Neural crest cell (in vitro differentiated cells): ENCODE measurements at places on chromosomes 7 and 10. TPM values are rescaled to one million over a fixed set of nuclear protein-coding genes. Genes with fewer than 3 reads are reported as not detected.

DNA sequence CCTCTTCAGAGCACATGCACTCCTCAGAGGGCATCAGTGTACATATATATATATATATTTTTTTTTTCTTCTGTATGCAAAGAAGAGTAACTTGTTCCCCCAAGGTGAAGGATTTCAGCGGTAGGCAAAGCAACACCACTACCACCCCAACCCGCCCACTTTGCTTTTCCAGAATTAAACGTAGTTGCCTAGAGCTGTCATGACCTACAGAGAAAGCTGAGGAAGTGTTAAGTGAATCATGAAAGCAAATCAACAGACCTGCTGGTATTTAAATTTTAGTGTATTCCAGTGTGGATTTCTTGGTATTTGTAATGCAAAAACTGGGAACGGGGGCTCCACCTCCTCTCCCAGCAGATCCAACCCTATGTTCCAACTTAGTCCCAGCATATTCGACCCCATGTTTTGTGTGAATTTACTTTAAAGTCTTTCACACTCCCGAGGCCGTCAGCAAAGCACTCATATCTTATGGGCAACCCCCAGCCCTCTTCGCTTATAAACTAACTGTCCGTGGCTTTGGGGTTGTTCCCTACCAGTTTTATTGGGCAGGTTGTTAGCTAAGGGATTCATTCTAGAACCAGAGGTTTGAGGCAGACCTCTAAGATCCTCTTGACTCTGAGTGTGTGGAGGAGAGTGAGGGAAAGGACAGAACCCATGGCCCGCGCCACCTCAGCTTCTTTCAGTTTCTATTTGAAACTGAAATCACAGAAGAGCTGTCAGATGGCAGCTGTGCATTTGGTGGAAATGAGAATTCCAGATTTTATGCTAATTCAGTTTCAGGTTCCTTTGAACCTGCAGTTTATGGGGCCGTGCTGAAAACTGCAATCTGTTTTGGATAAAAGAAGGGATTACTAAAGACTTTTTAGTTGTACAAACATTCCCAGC lies 450.2 kb upstream of the GALNT17 start:
- no peaks in the 10 kb centered on the region for H3K4me1 ChIP-seq
- H3K4me3 ChIP-seq, result no peak overlapping the region

PGAM2 gene
- 1.8 and 2.4 TPM in 2 replicates for total RNA-seq

DNA sequence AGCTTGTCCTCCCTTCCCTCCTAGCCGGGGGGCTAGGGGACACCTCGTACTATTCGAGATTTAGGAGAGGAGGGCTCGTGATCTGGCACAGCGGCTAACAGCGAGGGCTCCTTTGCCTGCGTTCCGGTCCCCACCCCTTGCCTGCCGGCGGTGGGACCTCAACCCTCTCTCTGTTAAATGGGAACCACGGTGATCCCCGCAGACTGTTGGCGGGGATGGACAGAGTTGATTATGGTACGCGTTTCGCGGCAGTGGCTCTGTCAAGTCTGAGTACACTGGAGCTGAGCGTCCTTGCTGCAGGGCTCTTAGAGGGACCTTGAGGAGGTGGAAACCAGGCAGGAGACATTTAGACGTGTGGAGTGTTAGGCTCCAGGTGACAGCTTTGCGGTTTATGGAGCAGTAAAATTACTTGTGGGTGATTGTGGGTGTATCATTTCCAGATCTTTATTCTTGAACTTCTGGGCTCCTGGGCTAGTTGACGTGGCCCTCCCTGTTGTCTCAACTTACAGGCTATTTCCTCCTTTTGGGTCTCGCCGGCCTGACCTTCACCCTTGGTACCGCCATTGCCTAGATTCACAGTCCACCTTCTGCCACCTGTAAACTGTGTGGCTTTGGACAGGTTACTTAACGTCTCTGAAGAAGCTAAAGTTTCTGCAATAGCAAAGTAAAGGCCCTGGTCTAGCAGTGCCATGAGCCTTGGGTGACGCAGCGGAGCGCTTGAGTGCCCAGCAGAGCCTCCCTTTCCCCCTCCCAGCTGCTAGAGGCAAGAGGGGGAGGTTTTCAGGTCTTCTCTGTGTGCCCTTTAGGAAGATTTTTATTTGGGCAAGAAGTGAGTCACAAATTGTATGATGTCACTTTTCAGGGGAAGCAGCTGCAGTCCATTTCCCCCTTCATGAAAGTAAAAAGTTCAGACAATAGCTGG lies 739 bp downstream of the CASP7 start:
- H3K4me1 ChIP-seq, result peaks cover 30% of the 10 kb centered on the region
- H3K36me3 ChIP-seq, result peaks cover 21% of the 10 kb centered on the region
- no peak for DNase-seq

CPA2 gene
- total RNA-seq, result 0.55 and 1.2 TPM in 2 replicates

DNA sequence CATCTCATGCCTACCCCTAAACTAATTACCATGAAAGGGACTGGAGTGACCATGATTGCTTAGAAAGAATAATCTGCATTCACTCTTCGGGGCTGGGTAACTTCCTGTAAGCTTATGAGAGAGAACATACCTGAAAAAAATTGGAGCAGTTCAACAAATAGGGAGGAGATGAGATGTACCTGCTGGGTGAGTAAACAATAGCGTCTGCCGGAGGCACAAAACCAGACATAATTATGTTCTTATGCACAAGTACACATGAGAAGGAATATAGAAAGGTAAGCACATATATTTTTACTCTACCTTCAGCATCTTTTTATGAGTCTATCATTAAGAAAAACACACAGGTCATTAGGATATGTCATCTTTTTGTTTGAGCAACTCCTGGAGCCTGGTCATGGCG lies 224.6 kb upstream of the FERD3L start:
- H3K27me3 ChIP-seq, result no peaks in the 10 kb centered on the region
- no peak overlapping the region for H3K27ac ChIP-seq
- H3K4me3 ChIP-seq, result no peak overlapping the region
- H3K36me3 ChIP-seq, result no peaks in the 10 kb centered on the region
- DNase-seq, result no peak

- H3K4me1 ChIP-seq, result peaks cover 8% of the 10 kb centered on the region
- H3K27me3 ChIP-seq, result no peaks in the 10 kb centered on the region
- DNase-seq, result no peak
- H3K27ac ChIP-seq, result no peak overlapping the region
- H3K4me3 ChIP-seq, result no peak overlapping the region
Measured at GRCh38 chr10:24551161-24551560, 172.5 kb downstream of the ARHGAP21 start.

DNA sequence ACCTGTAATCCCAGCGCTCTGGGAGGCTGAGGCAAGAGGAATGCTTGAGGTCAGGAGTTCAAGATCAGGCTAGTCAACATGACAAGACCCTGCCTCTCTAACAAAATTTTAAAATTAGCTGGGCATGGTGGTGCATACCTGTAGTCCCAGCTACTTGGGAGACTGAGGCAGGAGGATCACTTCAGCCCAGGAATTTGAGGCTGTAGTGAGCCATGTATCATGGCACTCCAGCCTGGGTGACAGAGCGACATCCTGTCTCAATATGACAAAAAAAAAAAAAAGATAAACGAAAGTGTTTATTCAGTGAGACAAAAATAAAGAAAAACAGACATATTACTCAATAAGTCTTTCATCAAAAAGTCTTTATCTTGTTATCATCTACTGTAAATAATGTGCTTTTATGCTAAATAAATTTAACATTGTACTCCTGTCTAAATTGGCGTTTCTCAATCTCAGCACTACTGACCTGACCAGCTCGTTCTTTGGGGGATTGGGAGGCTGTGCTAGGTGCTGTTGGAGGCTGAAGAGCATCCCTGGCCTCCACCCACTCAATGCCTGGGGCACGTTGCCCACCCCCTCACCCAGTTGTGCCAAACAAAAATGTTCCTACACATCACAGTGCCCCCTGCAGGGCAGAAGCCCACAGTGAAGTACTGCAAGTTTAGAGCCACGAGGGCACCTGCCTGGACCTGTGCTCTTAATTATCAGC lies 57.7 kb downstream of the NCAPG2 start:
- no peak overlapping the region for H3K4me3 ChIP-seq
- no peak overlapping the region for H3K27ac ChIP-seq
- H3K4me1 ChIP-seq, result no peaks in the 10 kb centered on the region
- DNase-seq, result peak; percentile 16
- peaks cover 36% of the 10 kb centered on the region for H3K36me3 ChIP-seq

- no peak overlapping the region for H3K27ac ChIP-seq
- no peaks in the 10 kb centered on the region for H3K27me3 ChIP-seq
- DNase-seq, result no peak
- H3K36me3 ChIP-seq, result no peaks in the 10 kb centered on the region
- H3K4me1 ChIP-seq, result peaks cover 5% of the 10 kb centered on the region
- H3K4me3 ChIP-seq, result no peak overlapping the region
Measured at GRCh38 chr10:63703113-63703670, 182.0 kb downstream of the REEP3 start.

- H3K27ac ChIP-seq, result peak overlapping the region; percentile 73
- no peak for DNase-seq
- H3K36me3 ChIP-seq, result peaks cover 7% of the 10 kb centered on the region
- no peaks in the 10 kb centered on the region for H3K27me3 ChIP-seq
- H3K4me3 ChIP-seq, result no peak overlapping the region
Measured at GRCh38 chr7:11533229-11533820, 298.7 kb downstream of the THSD7A start.

- no peaks in the 10 kb centered on the region for H3K36me3 ChIP-seq
- DNase-seq, result no peak
- no peak overlapping the region for H3K4me3 ChIP-seq
Measured at GRCh38 chr10:129440722-129441316, 26.2 kb upstream of the MGMT start.

GRCh38 chr7:150949971-150950491 lies 28.1 kb downstream of the KCNH2 start:
- no peaks in the 10 kb centered on the region for H3K36me3 ChIP-seq
- H3K4me1 ChIP-seq, result peaks cover 27% of the 10 kb centered on the region
- no peak for DNase-seq
- H3K27me3 ChIP-seq, result no peaks in the 10 kb centered on the region
- no peak overlapping the region for H3K27ac ChIP-seq

EIF5AL1 gene
- 0.18 and 0.21 TPM in 2 replicates for total RNA-seq

C7orf57 gene
- not detected in 2 replicates for total RNA-seq

TACC2 gene
- 48.2 and 52.6 TPM in 2 replicates for total RNA-seq

- peaks cover 8% of the 10 kb centered on the region for H3K4me1 ChIP-seq
- no peak overlapping the region for H3K4me3 ChIP-seq
- H3K36me3 ChIP-seq, result peaks cover 7% of the 10 kb centered on the region
- no peak overlapping the region for H3K27ac ChIP-seq
Measured at GRCh38 chr10:125233726-125234125, 73.4 kb upstream of the CTBP2 start.

DNA sequence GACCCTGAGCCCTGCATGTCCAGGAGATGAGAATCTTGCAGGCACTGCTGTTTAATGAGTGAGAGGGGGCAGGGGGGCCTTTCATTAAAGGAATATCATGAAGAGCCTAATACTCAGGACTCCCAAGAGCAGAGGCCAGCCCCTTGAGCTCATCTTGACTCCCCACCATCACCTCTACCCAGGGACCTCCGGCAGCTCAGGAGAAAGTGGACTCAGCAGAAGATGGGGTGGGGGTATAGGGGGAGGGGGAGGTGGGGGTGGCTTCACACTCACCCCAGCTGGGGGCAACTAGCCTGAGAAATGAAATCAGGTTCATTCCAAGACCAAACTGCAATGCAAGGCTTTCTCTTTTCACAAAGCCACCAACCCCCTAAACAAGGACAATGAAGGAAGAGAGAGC lies 575.6 kb upstream of the MKI67 start:
- no peak overlapping the region for H3K4me3 ChIP-seq
- DNase-seq, result no peak
- H3K36me3 ChIP-seq, result no peaks in the 10 kb centered on the region
- no peaks in the 10 kb centered on the region for H3K4me1 ChIP-seq

SLC13A4 gene
- total RNA-seq, result 0.27 and 0.68 TPM in 2 replicates

- H3K27ac ChIP-seq, result no peak overlapping the region
- DNase-seq, result no peak
- H3K4me3 ChIP-seq, result no peak overlapping the region
- H3K27me3 ChIP-seq, result no peaks in the 10 kb centered on the region
Measured at GRCh38 chr10:52653263-52653909, 119.2 kb downstream of the MBL2 start.

RAB19 gene
- not detected in 2 replicates for total RNA-seq

PRXL2A gene
- 156 and 161 TPM in 2 replicates for total RNA-seq

- no peaks in the 10 kb centered on the region for H3K27me3 ChIP-seq
- H3K36me3 ChIP-seq, result peaks cover 8% of the 10 kb centered on the region
- no peak overlapping the region for H3K4me3 ChIP-seq
- H3K4me1 ChIP-seq, result peaks cover 16% of the 10 kb centered on the region
- DNase-seq, result no peak
- H3K27ac ChIP-seq, result no peak overlapping the region
Measured at GRCh38 chr7:8161364-8161828, 100.6 kb downstream of the ICA1 start.

- H3K27me3 ChIP-seq, result no peaks in the 10 kb centered on the region
- H3K4me3 ChIP-seq, result no peak overlapping the region
- no peak for DNase-seq
- peaks cover 20% of the 10 kb centered on the region for H3K4me1 ChIP-seq
- H3K36me3 ChIP-seq, result no peaks in the 10 kb centered on the region
Measured at GRCh38 chr7:77246026-77246640, 46.5 kb upstream of the FGL2 start.

PNLIPRP2 gene
- not detected in 2 replicates for total RNA-seq

DNA sequence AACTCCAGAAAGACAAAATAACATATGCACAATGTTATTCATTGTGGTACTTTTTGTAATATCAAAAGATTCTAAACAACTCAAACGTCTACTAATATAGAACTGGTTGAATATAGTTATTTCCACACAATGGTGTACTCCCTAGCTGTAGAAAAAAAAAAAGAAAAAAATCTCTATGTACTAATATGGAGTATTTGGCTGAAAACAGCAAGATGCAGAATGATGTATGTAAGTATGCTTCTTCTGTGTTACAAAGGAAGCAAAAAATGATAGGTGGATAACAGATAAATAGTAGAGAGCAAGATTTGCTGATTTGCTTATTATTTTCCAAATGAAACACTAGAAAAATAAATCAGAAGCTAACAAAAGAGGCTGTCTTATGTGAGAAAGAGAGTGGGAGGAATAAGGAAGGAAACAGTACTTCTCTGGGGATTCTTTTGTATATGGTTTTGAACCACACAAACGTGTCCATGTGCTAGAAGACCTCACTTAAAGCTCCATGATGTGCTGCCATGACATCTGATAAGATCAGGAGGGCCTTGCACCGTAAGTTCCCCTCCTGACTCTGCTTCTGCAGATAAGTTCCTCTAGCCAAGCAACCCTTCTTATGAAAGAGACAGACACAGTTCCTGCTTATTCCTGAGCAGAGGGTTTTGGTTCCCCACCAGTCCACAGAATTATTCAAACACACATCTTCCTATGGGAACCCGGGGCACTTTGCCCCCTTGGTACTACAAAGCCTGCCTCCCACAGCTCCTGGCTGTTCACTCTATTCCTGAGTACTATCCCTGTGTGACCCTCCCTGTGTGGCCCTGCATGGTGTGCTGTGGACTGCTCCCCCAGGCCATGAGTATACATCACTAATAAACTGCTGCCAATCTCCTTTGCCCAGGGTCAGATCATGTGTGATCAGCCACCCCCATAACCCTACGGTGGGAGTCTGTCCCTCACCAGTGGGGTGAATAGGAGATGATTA lies 159.1 kb downstream of the CCDC71L start:
- H3K36me3 ChIP-seq, result no peaks in the 10 kb centered on the region
- H3K4me3 ChIP-seq, result no peak overlapping the region
- no peak for DNase-seq
- H3K27ac ChIP-seq, result peak overlapping the region; percentile 50
